ENCODE measurements at places on chromosomes 2 and 18. TPM values are rescaled to one million over a fixed set of nuclear protein-coding genes. Genes with fewer than 3 reads are reported as not detected.

Gene ASB18
- not detected for polyA plus RNA-seq

Gene SP140
- polyA plus RNA-seq = 34.6 TPM

Gene LRP2
- polyA plus RNA-seq = not detected

Gene ZNG1B
- 22.4 TPM for polyA plus RNA-seq

Gene INPP5D
- polyA plus RNA-seq = 54.8 TPM

Gene SPATA3
- polyA plus RNA-seq = not detected

- no peak overlapping the region for H3K4me3 ChIP-seq
- peaks cover 2% of the 10 kb centered on the region for H3K27me3 ChIP-seq
- peaks cover 8% of the 10 kb centered on the region for H3K36me3 ChIP-seq
- H3K27ac ChIP-seq = no peak overlapping the region
These were observed 14.6 kb downstream of the PAIP2B start for GRCh38 chr2:71212336-71212735.

DNA sequence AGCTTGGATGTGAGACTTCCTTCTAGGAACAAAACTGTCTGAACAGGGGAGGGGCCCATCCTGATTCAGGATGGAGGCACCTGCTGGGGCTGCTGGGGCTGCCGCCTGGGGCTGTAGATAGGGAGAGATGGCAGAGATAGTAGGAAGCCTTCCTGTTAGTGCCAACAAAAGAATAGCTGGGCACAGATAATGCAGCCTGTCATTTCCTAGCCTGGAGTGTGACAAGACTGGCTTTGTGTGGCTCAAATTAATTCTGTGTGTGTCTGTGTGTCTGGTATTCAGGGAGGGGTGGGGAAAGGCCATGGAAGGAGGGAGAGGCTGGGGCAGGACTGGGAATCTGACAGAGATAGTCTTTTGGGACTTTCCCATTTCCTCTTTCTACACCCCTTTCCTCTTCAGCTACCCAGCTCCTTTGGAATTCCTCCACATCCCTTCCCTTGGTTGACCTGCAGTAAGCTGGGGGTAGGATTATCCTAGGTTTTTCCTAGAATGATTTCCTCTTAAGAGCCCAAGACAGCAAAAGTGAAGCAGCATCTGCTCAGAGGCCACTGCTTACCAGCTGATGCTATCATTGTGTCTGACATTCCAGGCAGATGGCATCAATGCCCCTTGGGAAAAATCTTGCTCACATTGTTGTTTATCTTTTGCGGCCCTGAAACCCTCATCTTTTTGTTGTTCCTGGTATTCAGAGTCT is 144.9 kb upstream of the LHCGR start:
- DNase-seq = no peak
- no peak overlapping the region for H3K4me3 ChIP-seq
- H3K36me3 ChIP-seq = no peaks in the 10 kb centered on the region
- H3K4me1 ChIP-seq = no peaks in the 10 kb centered on the region
- H3K27me3 ChIP-seq = no peaks in the 10 kb centered on the region
- no peak overlapping the region for H3K27ac ChIP-seq

DNA sequence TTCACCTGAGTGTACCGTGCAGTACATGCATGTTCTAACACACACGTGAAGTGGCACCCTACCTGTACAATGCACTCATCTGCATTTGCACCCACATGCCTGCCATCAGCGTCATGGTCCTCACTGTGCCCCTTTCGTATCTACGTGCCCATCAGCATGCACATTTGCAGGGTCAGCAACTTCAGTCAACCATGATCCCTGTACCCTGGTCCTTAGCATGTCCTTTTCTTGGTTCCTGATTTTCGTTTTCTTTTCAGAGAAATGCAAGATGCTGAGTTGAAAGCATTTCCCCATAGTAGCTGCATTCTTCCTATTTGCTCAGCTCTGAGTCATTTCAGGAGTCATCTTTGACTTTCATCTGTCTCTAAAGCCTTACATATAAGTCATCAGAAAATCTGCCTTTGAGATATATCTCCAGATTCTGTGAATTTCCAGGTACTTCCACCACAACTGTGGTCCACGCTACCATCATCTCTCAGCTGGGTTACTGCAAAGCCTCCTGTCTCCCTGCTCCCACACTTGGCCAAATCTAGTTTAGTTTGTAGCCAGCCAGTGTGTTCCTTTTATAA is 14.7 kb upstream of the PUM2 start:
- DNase-seq = no peak
- no peaks in the 10 kb centered on the region for H3K36me3 ChIP-seq
- H3K27me3 ChIP-seq = peaks cover 9% of the 10 kb centered on the region

- DNase-seq = no peak
- peaks cover 2% of the 10 kb centered on the region for H3K27me3 ChIP-seq
- H3K27ac ChIP-seq = no peak overlapping the region
- H3K4me3 ChIP-seq = no peak overlapping the region
- H3K4me1 ChIP-seq = peaks cover 14% of the 10 kb centered on the region
These were observed 132.7 kb upstream of the TTC27 start for GRCh38 chr2:32495139-32495538.

DNA sequence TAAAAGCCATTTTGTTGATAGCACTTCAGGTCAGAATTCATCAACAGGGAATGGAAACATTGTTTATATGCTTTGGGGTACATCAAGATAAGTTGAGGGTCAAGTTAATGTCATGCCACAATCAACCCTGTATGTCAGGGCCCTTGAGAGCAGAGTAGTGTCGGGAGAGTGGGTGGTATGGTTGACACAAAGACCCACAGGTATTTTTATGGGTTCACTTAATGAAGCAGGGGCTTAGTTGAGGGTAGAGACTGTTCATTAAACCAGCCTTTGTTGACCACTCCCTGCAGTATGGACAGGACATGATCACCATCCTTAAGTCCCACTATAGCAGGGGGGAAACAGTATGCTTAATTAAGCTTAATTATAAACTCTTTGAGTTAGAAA is 5.7 kb downstream of the RPL37A start:
- no peak for DNase-seq
- no peak overlapping the region for H3K4me3 ChIP-seq
- H3K36me3 ChIP-seq = peaks cover 27% of the 10 kb centered on the region
- H3K27ac ChIP-seq = peak overlapping the region; percentile 72
- H3K27me3 ChIP-seq = peaks cover under 1% of the 10 kb centered on the region
- peaks cover 47% of the 10 kb centered on the region for H3K4me1 ChIP-seq

- no peak for DNase-seq
- no peak overlapping the region for H3K4me3 ChIP-seq
- no peak overlapping the region for H3K27ac ChIP-seq
These were observed 247.8 kb downstream of the TXNL1 start for GRCh38 chr18:56390626-56391025.

- H3K4me3 ChIP-seq = peak overlapping the region; percentile 94
- H3K27ac ChIP-seq = peak overlapping the region; percentile 91
- H3K4me1 ChIP-seq = peaks cover 37% of the 10 kb centered on the region
- peaks cover 10% of the 10 kb centered on the region for H3K36me3 ChIP-seq
- peaks cover 10% of the 10 kb centered on the region for H3K27me3 ChIP-seq
These were observed 1.4 kb upstream of the UXS1 start for GRCh38 chr2:106195456-106195855.

DNA sequence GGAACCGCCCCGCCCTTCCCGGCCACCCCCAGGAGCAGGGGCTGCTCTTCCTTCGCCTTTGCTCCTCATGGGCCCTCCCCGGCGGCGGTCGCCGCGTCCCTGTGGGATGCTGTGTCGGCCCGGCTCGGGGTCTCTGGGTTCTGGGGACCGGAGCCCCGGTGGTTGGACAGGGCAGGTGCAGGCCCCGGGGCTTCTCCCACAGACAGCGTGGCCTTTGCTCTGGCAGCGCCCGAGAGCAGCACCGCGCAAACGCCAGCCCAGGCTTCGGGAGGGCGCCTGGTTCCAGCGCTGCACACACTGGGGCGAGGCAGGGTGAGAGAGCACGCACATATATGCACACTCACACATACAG is 9.0 kb upstream of the KCNG2 start:
- DNase-seq = no peak
- no peaks in the 10 kb centered on the region for H3K4me1 ChIP-seq
- H3K27ac ChIP-seq = no peak overlapping the region
- no peak overlapping the region for H3K4me3 ChIP-seq

GRCh38 chr2:160390544-160391455 is 102.8 kb downstream of the RBMS1 start:
- peaks cover under 1% of the 10 kb centered on the region for H3K4me1 ChIP-seq
- H3K36me3 ChIP-seq = no peaks in the 10 kb centered on the region
- peak overlapping the region; percentile 66 for H3K4me3 ChIP-seq
- no peak for DNase-seq
- H3K27me3 ChIP-seq = peaks cover 1% of the 10 kb centered on the region
- peak overlapping the region; percentile 72 for H3K27ac ChIP-seq

DNA sequence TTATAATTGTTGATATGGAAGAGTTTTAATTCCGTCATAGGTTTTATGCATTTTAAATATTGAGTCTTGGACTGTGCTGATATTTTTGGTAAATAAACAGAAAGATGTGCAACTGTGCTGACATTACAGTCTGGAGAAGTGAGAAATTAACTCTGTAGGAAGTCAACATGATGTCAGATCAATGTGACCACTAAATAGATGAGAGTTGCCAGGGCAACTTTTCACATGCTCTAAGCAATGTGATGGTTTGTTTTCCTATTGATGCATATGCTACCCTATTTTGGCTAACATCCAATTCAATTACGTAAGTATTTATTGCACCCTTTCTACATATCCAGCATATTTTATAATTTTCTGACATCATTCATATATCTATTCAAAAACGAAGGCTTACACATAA is 1109.3 kb downstream of the TSN start:
- H3K4me1 ChIP-seq = no peaks in the 10 kb centered on the region
- no peaks in the 10 kb centered on the region for H3K36me3 ChIP-seq

DNA sequence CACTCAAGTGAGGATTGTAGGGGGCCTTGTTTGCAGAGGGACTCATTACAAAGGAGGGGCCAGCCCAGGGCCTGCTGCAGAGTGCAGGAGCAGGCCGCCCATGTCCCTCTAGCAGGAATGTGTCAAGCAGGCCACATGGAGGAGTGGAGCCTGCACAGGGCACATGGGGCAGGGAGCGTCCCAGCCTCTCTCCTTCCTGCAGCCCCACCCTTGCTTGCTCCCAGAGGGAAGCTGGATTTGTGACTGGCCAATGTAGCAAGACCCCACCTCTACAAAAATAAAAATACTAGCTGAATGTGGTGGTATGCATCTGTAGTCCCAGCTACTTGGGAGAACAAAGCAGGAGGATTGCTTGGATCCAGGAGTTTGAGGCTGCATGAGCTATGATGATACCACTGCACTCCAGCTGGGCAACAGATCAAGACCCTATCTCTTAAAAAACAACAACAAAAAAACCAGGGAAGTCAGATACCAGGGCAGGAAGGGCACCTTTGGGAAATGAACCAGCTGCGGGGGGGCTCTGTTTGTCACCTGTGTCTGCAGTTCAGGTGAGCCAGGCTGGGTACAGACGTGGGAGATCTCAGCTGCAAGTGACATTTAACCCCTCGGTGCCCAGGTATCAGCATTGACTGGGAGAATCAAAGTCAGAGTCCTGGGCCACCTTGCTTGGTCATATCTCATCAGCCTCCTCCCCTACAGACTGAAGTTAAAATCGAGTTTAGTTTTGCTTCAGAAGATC is 27.7 kb downstream of the IMPA2 start:
- no peak for DNase-seq
- no peaks in the 10 kb centered on the region for H3K27me3 ChIP-seq
- H3K36me3 ChIP-seq = no peaks in the 10 kb centered on the region
- no peaks in the 10 kb centered on the region for H3K4me1 ChIP-seq

DNA sequence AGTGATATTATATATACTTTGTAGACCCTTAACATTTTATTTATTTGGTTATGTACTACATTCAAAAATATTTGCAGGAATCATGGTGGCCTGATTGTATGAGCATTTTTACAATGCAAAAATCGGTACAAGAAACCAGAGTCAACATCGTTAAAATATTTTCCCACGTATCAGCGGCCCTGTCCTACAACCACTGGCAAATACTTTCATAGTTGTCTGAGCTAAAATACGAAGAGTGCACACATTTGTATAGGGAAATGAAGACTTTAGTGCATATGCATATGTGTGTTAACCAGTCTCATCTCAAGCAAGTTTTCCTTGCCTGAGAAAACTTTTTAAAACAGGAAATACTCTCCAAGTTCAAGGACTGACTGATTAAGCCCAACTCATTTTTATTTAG is 35.9 kb downstream of the CCDC102B start:
- H3K27me3 ChIP-seq = no peaks in the 10 kb centered on the region
- DNase-seq = no peak
- H3K4me1 ChIP-seq = no peaks in the 10 kb centered on the region
- no peak overlapping the region for H3K4me3 ChIP-seq

DNA sequence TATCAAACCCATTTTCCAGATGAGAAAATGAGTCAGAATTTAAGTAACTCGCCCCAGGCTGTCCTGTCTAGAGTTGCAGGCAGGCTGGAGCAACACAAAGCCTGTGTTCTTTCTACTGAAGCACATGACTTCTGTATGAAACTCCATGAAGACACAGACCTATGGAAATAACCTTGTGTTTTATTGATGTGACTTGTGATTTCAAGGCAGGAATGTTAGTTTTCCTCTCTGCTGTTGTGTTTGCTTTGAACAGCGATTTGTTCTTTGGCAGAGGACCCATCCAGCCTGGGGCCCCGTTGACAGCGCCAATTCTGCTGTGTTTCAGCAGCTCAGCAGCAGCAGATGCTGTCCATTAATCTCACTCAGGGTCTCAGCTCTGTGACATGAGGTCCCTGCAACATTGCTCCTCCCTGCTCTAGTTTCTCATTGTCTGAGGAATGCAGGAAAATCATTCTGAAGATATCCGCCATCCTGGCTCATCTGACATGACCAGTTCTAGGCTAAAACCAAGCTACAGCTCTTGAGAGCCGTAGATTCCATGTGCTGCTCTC is 344.3 kb upstream of the RAB12 start:
- H3K36me3 ChIP-seq = no peaks in the 10 kb centered on the region
- peaks cover 3% of the 10 kb centered on the region for H3K27me3 ChIP-seq
- DNase-seq = no peak

GRCh38 chr2:197516393-197516761 is 511 bp downstream of the MOB4 start:
- H3K27me3 ChIP-seq = peaks cover 7% of the 10 kb centered on the region
- peaks cover 53% of the 10 kb centered on the region for H3K4me1 ChIP-seq
- H3K36me3 ChIP-seq = peaks cover 9% of the 10 kb centered on the region
- peak overlapping the region; percentile 95 for H3K4me3 ChIP-seq

GRCh38 chr18:73933685-73934084 is 213.9 kb downstream of the FBXO15 start:
- H3K27me3 ChIP-seq = peaks cover 2% of the 10 kb centered on the region
- H3K27ac ChIP-seq = no peak overlapping the region
- DNase-seq = no peak
- H3K4me1 ChIP-seq = no peaks in the 10 kb centered on the region

GRCh38 chr2:64212801-64213321 is 68.6 kb upstream of the PELI1 start:
- DNase-seq = no peak
- H3K36me3 ChIP-seq = no peaks in the 10 kb centered on the region
- H3K4me1 ChIP-seq = peaks cover 20% of the 10 kb centered on the region
- H3K27me3 ChIP-seq = peaks cover 2% of the 10 kb centered on the region

DNA sequence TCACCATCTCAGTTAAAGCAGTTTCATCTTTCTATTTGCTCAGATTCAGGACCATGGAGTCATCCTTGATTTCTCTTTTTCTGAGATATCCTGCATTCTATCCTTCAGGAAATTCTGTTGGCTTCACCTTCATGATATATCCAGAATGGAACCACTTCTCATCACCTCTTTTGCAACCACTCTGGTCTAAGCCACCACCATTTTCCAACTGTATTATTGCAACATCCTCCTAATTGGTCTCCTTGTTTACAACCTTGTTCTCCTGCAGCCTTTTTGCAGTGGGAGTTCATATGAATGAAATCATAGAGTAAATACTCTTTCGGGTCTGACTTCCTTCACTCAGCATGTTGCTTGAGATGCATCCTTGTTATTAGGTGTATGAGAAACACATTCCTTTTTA is 3.4 kb upstream of the EFEMP1 start:
- H3K36me3 ChIP-seq = no peaks in the 10 kb centered on the region
- no peak for DNase-seq
- no peak overlapping the region for H3K4me3 ChIP-seq
- H3K4me1 ChIP-seq = no peaks in the 10 kb centered on the region
- peaks cover 6% of the 10 kb centered on the region for H3K27me3 ChIP-seq
- H3K27ac ChIP-seq = no peak overlapping the region
